ENCODE measurements at places on chromosomes 1 and 21. TPM values are rescaled to one million over a fixed set of nuclear protein-coding genes. Genes with fewer than 3 reads are reported as not detected.

The OR4F16 gene
- not detected for polyA plus RNA-seq

- DNase-seq, result no peak
Observed at GRCh38 chr1:162204129-162204822, 134.8 kb downstream of the NOS1AP start.

DNA sequence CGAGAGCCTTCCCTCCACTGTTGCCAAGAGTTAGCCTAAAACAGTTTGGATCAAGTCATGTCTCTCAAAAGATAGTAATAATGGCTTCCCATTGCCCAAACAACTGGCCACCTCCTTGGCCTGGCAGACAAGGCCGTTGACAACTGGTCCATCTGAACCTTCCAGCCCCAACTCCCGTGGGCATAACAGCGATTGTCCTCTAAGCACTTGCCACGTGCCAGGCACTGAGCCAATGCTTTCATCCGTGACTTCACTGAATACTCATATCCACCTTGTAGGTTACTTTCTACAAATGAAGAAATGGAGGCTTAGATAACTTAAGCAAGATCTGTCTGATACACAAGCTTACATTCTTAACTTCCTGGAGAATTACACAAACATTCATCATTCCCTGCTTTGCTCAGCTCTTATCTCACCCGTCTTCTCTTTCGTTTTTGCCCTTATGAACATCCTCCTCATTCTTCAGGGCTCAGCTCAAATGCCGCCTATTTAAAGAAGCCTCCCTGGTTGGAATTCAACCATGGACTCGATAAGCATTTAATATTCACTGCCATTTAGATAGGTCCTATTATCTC lies 106.4 kb downstream of the KCND3 start:
- no peak for DNase-seq

DNA sequence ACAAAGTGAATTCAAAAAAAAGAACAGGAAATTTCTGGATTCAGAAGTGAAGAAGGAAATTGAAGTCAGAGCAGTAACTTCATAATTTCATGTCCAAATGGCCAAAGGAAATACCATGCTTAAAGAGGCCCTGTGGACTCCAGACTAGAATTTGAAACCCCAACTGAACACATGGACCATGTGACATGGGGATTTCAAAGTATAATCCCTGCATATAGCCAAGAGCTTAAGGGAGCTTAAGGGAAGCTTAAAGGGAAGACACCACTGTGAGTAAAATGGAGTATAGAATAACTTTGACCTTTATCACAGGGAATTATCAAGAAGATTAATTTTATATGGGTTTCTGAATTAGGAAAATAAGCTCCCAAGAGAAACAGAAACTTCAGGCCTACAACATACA lies 241.8 kb upstream of the POGK start:
- DNase-seq, result no peak

DNA sequence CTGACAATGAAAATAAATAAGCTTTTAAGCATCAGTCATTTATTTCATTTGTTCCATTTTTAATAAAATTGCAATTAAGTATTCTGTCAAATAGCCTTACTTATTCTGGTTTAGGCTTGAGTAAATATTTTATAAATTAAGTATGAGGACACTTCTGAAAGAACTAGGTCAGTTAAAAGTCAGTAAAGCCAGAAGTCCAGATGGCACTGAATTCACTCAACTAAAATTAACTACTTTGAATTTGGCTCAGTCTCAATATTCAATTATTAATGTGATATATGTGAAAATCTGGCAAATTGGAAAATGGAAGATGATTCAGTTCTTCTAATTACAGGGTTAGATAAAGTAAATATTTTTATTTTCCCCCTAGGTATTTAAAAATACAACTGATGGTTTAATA lies 174.2 kb downstream of the BRINP3 start:
- no peak for DNase-seq

- no peak for DNase-seq
Observed at GRCh38 chr1:234556245-234556943, 53.6 kb downstream of the IRF2BP2 start.

The OTUD3 gene
- 25.3 TPM for polyA plus RNA-seq

DNA sequence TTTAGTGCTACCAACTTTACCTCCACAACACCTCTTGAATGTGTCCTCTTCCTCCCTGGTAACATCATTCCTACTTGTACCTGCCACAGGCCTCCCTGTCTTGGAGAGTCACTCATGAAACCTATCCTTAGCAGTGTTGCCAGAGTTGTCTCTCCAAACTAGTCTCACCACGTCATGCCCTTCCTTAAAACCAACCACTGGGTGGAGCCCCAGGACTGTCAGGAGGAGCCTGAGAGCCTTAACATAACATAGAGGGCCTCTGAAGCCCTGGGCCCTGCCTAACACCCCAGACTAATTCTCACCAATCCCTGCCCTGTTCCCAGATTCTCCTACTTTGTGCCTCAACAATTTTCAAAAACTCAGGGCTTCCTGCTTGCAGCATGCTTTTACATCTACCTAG lies 65.3 kb downstream of the ZNF697 start:
- DNase-seq, result peak; percentile 47

The OLIG2 gene
- polyA plus RNA-seq, result not detected

DNA sequence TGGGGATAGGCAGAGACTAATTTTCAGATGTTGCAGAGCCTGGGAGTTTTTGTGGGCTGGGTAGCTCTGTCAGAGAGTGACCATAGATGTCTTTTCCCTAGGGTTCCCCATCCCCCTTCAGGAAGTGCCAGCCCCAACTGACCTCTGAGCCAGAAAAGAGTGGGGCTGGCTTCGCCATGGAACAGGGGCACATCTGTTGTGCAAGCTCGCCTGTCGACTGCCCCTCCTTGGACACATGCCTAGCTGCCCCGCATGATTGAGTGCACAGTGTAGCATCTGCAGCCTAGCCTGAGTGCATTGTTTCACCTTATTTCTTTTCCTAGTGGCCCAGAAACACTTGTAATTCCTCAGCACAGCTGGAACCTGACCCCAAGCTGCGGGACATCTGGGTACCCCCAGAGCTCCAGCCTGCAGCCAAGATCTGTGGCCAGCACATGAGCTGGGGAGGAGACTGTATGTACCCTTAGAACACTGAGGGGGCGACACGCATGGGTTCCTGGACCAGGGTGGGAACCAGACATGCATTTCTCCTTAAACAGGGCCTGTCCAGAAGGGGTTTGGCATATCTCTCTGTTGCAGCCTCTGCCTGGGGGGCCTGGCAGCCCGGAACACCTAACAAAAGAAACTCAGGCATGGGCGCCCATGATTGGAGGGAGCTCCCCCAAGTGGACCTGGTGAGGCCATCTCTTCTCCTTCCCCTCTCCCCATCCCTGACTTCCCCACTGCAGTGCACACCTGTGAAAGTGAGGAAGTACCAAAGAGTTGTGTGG lies 55.2 kb downstream of the SYT14 start:
- DNase-seq, result no peak

The ZMYND12 gene
- 4.4 TPM for polyA plus RNA-seq

GRCh38 chr1:30778154-30778978 lies 20.8 kb upstream of the LAPTM5 start:
- no peak for DNase-seq

DNA sequence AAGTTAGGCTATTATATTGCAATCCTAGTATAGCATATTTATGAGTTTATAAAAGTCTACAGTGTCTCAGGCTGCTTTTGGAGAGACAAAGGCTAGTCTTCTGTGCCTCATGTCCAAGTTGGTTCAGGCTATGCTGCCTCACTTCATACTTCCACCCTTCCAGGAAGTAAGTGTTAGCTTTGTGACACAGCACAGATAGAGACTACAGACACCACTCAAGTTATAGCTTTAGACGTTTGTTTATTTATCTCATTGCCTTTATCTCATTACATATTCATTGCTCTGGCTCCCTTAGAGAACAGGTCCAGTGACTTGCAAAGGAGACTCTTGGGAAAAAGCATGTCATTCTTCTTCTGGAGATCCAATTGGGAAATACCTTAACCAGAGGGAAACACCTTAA lies 22.6 kb upstream of the GBP4 start:
- DNase-seq, result no peak

All from left renal cortex interstitium (tissue), 4 donors.